ENCODE measurements at places on chromosomes 1 and 21. TPM values are rescaled to one million over a fixed set of nuclear protein-coding genes. Genes with fewer than 3 reads are reported as not detected.
A peak's percentile ranks its signal among the peaks of the same experiment; 100 is the strongest.

GRCh38 chr1:36100376-36100775 lies 11.7 kb downstream of the ADPRS start:
- DNase-seq: no peak
- H3K4me3 ChIP-seq: no peak overlapping the region
- no peaks in the 10 kb centered on the region for H3K27me3 ChIP-seq
- no peak overlapping the region for H3K27ac ChIP-seq
- no peaks in the 10 kb centered on the region for H3K4me1 ChIP-seq

DNA sequence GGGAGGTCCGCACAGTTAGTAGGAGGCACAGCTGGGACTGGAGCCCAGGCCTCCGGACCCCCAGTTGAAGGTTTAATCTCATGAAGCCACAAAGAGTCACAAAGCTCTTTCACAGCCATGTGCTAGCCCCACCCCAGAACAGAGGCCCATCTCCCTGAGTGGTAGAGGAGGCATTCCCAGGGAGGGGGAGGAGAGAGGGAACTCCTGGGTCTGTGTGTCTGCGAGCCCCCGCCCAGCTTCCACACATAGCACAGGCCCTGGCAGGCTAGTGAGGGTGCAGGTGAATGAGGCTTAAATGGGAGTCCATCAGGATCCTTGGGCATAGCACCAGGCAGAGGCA lies 197.8 kb downstream of the MATN1 start:
- H3K36me3 ChIP-seq: no peaks in the 10 kb centered on the region
- peaks cover 30% of the 10 kb centered on the region for H3K4me1 ChIP-seq
- no peak overlapping the region for H3K27ac ChIP-seq
- H3K27me3 ChIP-seq: peaks cover 21% of the 10 kb centered on the region

Gene TRIM67
- total RNA-seq: not detected

- no peaks in the 10 kb centered on the region for H3K36me3 ChIP-seq
- no peak overlapping the region for H3K27ac ChIP-seq
- no peaks in the 10 kb centered on the region for H3K4me1 ChIP-seq
Observed at GRCh38 chr1:88736633-88737248, 52.7 kb downstream of the PKN2 start.

GRCh38 chr21:40717028-40717427 lies 129.9 kb downstream of the DSCAM start:
- no peaks in the 10 kb centered on the region for H3K27me3 ChIP-seq
- no peaks in the 10 kb centered on the region for H3K36me3 ChIP-seq
- peaks cover 6% of the 10 kb centered on the region for H3K4me1 ChIP-seq
- no peak overlapping the region for H3K4me3 ChIP-seq
- peak; percentile 23 for DNase-seq
- no peak overlapping the region for H3K27ac ChIP-seq

GRCh38 chr21:44866780-44867179 lies 6.7 kb downstream of the PTTG1IP start:
- no peak overlapping the region for H3K4me3 ChIP-seq
- peaks cover 49% of the 10 kb centered on the region for H3K4me1 ChIP-seq
- no peaks in the 10 kb centered on the region for H3K27me3 ChIP-seq

- H3K27me3 ChIP-seq: peaks cover 52% of the 10 kb centered on the region
- H3K4me1 ChIP-seq: no peaks in the 10 kb centered on the region
- H3K27ac ChIP-seq: no peak overlapping the region
- H3K4me3 ChIP-seq: no peak overlapping the region
- no peaks in the 10 kb centered on the region for H3K36me3 ChIP-seq
Observed at GRCh38 chr1:175338387-175339135, 146.0 kb upstream of the KIAA0040 start.

- no peak overlapping the region for H3K4me3 ChIP-seq
- H3K27me3 ChIP-seq: peaks cover 41% of the 10 kb centered on the region
- DNase-seq: no peak
- no peaks in the 10 kb centered on the region for H3K4me1 ChIP-seq
- H3K36me3 ChIP-seq: no peaks in the 10 kb centered on the region
- H3K27ac ChIP-seq: no peak overlapping the region
Observed at GRCh38 chr1:219701476-219701875, 88.6 kb upstream of the ZC3H11B start.

DNA sequence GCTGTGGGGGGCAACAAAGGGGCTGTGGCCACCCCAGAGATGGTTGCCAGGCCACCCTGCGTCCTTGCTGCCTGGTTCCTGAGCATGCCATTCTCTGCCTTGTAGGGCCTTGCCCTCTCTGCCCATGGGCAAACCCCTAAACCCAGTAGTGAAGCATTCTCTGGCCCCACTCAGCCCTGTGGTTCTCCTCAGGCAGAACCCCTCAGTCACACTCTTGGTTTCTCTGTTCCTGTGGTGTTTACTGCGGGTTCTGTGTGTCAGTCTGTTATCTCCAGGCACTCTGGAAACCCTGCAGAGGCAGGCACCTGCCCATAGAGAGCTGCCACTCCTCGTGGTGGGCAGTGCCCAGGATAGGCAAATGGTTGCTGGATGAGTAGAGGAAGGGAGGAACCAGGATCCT lies 41.1 kb upstream of the IL19 start:
- H3K27ac ChIP-seq: no peak overlapping the region
- no peaks in the 10 kb centered on the region for H3K27me3 ChIP-seq
- no peak for DNase-seq
- peaks cover 53% of the 10 kb centered on the region for H3K36me3 ChIP-seq
- H3K4me1 ChIP-seq: peaks cover 23% of the 10 kb centered on the region
- no peak overlapping the region for H3K4me3 ChIP-seq

DNA sequence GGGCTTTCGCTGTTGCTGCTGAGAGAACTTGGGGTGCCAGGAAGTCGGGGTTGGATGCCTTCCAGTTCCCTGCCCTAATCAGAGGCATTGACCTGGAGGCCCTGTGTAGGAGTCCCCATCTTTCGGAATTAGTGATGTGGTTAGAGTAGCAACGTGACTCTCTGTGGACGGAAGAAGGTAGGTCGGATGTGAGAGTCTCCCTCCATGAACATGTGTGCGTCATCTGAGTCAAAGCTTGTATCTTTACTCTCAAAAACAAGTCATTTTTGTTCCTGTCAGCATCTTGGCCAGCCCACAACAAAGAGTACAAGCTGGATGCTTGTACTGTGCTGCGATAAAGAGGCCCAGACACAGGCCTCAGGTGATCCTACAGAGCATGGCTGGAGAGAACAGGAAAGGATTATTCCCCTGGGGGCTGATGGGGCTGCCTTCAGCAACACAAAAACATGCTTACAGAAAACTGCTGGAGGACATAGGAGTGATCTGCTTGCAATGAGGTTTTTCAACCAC lies 31.0 kb upstream of the IL10 start:
- no peak for DNase-seq
- H3K4me3 ChIP-seq: no peak overlapping the region
- no peaks in the 10 kb centered on the region for H3K36me3 ChIP-seq
- no peak overlapping the region for H3K27ac ChIP-seq
- H3K4me1 ChIP-seq: peaks cover 5% of the 10 kb centered on the region
- H3K27me3 ChIP-seq: peaks cover 34% of the 10 kb centered on the region

DNA sequence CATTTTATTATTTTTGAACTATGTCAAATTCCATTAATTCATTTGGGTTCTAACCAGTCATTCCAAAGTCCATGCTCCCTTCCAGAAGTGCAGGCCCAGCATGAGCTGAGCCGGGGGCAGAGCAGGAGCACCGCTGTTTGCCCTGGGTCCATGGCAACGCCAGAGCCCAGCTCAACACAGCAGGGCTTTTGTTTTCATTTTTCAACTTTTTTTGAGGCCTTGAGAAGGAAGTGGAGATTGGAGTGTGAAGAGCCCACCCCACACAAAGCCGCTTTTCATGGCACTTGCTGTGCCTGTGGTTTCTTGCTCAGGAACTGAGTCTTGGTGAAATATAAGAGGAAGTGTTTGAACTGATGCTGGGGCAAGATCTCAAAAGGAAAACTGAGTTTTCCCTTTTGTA lies 13.2 kb upstream of the PRMT2 start:
- H3K27me3 ChIP-seq: peaks cover 21% of the 10 kb centered on the region
- no peaks in the 10 kb centered on the region for H3K4me1 ChIP-seq
- H3K27ac ChIP-seq: no peak overlapping the region
- no peak for DNase-seq
- no peaks in the 10 kb centered on the region for H3K36me3 ChIP-seq

Gene ZZZ3
- total RNA-seq: 83.9 TPM

DNA sequence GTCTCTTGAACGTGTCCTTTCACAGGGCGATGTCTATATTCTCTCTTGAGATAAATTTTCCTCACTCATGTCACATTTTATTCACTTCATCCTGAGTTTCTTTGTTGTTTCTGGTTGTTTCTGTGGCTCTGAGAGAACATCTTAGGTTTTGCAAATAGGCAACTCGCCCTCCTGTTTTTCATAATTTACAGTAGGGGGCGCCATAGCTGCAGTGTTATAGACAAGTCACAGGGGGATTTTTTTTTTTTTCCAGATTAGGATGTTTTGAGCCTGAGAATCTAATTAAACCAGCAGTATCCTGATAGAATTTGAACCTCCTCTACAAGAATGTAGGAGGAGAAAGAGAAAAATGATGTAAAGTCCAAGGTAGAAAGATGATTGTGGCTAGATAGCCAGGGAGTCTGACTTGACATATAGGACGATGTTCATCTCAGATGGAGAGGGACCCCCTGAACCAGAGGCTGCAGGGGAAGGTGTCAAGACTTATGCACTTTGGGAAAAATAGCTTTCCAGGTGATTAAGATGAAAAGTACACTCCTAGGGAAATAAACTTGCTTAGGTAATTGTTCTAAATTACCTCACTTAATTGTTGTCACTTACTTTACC lies 76.3 kb downstream of the ZP4 start:
- no peaks in the 10 kb centered on the region for H3K4me1 ChIP-seq
- H3K36me3 ChIP-seq: no peaks in the 10 kb centered on the region
- no peak overlapping the region for H3K4me3 ChIP-seq
- no peak overlapping the region for H3K27ac ChIP-seq
- peak; percentile 53 for DNase-seq
- no peaks in the 10 kb centered on the region for H3K27me3 ChIP-seq

GRCh38 chr1:72397786-72398185 lies 115.4 kb upstream of the NEGR1 start:
- peaks cover 5% of the 10 kb centered on the region for H3K4me1 ChIP-seq
- H3K4me3 ChIP-seq: no peak overlapping the region
- H3K36me3 ChIP-seq: no peaks in the 10 kb centered on the region
- no peak overlapping the region for H3K27ac ChIP-seq

DNA sequence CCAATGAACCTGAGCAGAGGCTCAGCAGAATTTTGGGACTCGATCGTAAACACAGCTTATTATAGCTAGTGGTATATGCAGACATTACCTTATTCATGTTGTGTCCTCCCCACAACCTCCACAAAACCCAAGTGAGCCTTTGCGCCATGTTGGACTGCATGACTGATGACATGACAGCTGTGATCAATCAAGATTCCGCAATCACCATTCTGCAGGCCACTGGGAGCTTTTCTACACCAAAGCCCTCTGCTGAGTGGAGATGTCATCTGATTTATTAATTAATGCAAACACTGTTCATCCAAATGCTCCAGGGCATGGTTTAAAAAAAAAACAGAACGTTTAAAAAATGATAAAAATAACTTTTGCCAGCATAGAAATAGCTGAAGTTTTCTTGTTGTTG lies 7.9 kb upstream of the SRP9 start:
- no peaks in the 10 kb centered on the region for H3K27me3 ChIP-seq
- no peak overlapping the region for H3K27ac ChIP-seq
- no peak for DNase-seq

DNA sequence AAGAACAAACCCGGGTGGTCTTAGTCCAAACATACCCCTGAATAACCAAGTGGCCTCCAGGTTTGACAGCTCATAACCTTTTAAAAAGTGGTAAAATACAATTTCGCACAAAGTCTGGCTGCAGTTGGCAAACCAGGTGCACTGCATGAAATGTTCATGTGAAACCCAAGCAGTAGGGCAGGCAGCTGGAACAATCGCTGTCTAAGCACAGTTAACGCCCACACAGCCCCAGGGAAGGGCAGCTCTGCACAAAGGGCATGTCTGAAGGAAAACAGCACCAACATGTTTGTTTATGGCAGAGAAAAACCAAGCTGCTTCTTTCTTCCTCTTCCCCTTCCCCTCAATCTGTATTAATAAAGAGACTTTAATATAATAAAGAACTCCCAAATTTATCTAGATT lies 49.5 kb downstream of the KIAA1614 start:
- H3K4me1 ChIP-seq: no peaks in the 10 kb centered on the region
- DNase-seq: no peak
- peaks cover 53% of the 10 kb centered on the region for H3K36me3 ChIP-seq
- H3K4me3 ChIP-seq: no peak overlapping the region
- no peaks in the 10 kb centered on the region for H3K27me3 ChIP-seq

GRCh38 chr1:66931590-66931989 lies 6.8 kb downstream of the MIER1 start:
- peak overlapping the region; percentile 84 for H3K4me3 ChIP-seq
- H3K4me1 ChIP-seq: peaks cover 28% of the 10 kb centered on the region
- H3K27ac ChIP-seq: peak overlapping the region; percentile 99
- DNase-seq: peak; percentile 30

- DNase-seq: no peak
- H3K4me1 ChIP-seq: no peaks in the 10 kb centered on the region
- H3K4me3 ChIP-seq: no peak overlapping the region
- H3K27me3 ChIP-seq: peaks cover 47% of the 10 kb centered on the region
Observed at GRCh38 chr1:219784660-219785381, 143.5 kb downstream of the SLC30A10 start.

Gene TRABD2B
- 2.6 TPM for total RNA-seq

- H3K27me3 ChIP-seq: no peaks in the 10 kb centered on the region
- peaks cover 16% of the 10 kb centered on the region for H3K36me3 ChIP-seq
- peaks cover 37% of the 10 kb centered on the region for H3K4me1 ChIP-seq
Observed at GRCh38 chr1:19429611-19430010, 55.7 kb downstream of the CAPZB start.

Gene CLCA4
- total RNA-seq: not detected

Gene CSRP1
- 263 TPM for total RNA-seq

GRCh38 chr21:15534450-15534886 lies 195.3 kb upstream of the USP25 start:
- peaks cover 27% of the 10 kb centered on the region for H3K27me3 ChIP-seq
- H3K27ac ChIP-seq: no peak overlapping the region
- H3K4me3 ChIP-seq: no peak overlapping the region

GRCh38 chr21:17671733-17672132 lies 59.0 kb upstream of the BTG3 start:
- peaks cover 21% of the 10 kb centered on the region for H3K4me1 ChIP-seq
- peak overlapping the region; percentile 39 for H3K27ac ChIP-seq
- no peak for DNase-seq

GRCh38 chr1:169572187-169572586 lies 14.1 kb downstream of the F5 start:
- H3K27ac ChIP-seq: no peak overlapping the region
- H3K36me3 ChIP-seq: no peaks in the 10 kb centered on the region
- H3K4me1 ChIP-seq: no peaks in the 10 kb centered on the region
- no peak for DNase-seq
- peaks cover 36% of the 10 kb centered on the region for H3K27me3 ChIP-seq

Gene ST6GALNAC3
- total RNA-seq: 0.37 TPM

GRCh38 chr21:16241479-16241963 lies 511.7 kb downstream of the USP25 start:
- H3K4me3 ChIP-seq: no peak overlapping the region
- no peak for DNase-seq
- peaks cover 4% of the 10 kb centered on the region for H3K36me3 ChIP-seq
- peaks cover 11% of the 10 kb centered on the region for H3K27me3 ChIP-seq
- H3K27ac ChIP-seq: no peak overlapping the region

Data from MCF 10A (cell line).